ENCODE measurements at places on chromosomes 2 and 18.

- ATAC-seq: no peak
These were observed 3.2 kb upstream of the SERPINE2 start for GRCh38 chr2:224042191-224042696.

DNA sequence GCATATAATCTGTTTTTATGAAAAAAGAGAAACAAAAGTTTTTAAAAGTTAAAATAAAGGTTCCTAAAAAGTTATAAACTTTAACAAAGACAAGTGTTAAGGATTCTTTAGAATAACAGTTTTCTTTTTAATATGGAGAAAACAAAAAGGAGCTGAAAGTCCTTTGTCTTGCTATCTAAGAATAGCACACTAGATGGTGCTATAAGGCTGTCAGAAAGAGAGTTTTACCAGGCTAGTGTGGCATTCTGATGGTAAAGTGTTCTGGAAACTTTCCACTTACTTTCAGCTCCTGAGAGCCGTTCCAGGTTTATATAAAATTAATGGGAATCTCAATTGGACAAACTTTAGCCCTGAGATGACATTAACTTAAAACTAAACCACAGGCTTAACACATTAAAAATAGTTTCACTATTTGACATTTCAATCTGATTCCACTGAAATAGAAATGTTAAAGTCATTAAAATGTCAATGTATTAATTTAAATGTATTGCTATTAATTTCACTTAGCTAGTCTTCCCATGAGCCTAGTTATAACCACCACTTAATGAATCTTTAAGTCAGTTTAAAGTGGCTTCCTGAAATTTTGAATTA lies 3.7 kb downstream of the FBXO48 start:
- ATAC-seq: no peak

- no peak for ATAC-seq
These were observed 23.1 kb upstream of the ATP8B1 start for GRCh38 chr18:57826252-57826651.

GRCh38 chr2:106095478-106096298 lies 98.4 kb downstream of the UXS1 start:
- ATAC-seq: peak; percentile 79

DNA sequence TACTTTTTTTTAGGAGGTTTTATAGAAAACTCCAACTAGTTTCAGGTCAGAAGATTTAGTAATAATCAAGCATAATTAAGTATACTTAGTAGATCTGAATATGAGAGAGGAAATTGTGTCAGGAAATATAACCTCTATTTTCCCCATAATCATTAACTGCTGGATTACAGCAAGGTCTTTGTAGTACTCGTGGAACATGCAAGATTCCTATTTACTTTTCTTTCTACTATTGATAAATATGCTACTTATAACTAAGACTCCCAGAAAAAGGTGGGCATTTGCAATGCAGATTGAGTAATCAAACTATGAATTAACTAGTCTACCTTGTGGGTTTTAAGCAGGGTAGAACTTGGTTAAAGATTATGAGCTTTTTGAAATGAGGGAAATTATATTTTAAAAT lies 570.1 kb downstream of the LRP1B start:
- ATAC-seq: no peak

- ATAC-seq: no peak
These were observed 644.2 kb upstream of the SETBP1 start for GRCh38 chr18:44036501-44036900.

GRCh38 chr2:73641767-73642062 lies 507 bp downstream of the NAT8 start:
- ATAC-seq: no peak

DNA sequence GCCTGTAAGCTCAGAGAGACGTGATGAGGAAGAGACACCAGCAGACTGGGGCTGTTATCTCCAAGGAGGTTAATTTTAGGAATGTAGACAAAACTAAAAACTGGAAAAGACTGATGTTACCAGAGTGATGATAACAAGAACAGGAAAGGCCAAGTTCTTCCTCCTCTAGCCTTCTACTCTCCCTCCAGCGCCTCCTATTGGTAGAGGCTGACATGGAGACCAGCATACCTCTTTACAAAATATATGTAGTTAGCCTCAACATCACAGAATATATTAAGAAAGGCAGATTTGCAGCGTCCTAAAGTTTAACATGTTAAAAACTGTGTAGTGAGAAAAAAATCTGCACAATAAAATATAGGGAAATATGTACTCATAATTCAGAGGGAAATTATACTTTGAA lies 66.0 kb downstream of the TCF4 start:
- ATAC-seq: no peak

DNA sequence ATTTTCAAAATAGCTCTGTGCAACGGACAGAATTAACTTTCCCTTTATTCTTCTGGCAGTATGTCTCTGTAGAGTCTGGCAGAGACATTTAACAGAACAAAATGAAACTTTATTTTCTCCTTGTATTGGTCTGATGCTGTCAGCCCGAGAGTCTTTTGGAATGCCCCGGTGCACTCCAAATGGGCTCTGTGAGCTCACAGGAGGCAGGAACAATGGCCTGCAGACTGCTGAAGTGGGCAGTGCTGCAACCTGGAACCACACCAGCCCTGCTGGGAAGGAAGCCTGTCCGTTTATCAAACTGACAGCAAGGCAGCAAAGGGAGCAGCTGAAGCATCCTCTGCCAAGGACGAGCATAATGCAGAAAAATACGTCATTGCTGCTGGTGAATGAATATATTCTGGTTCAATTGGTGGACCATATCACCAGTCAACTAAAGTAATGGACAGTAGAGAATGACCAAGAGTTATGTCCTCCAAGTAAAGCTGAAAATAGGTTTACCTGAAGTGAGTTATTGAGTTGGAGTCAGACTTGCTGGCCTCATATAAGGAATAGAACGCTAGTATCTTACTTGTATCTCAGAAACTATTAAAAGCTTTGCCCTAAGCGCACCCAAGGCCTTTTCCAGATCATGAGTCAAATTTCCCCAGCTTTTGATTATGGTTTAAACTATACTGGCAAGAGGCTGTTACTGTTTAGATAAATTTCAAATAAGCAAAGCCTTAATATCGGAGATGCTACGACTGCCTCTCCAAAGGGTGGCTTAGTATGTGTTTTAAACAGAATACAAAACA lies 207.6 kb upstream of the TANK start:
- no peak for ATAC-seq

DNA sequence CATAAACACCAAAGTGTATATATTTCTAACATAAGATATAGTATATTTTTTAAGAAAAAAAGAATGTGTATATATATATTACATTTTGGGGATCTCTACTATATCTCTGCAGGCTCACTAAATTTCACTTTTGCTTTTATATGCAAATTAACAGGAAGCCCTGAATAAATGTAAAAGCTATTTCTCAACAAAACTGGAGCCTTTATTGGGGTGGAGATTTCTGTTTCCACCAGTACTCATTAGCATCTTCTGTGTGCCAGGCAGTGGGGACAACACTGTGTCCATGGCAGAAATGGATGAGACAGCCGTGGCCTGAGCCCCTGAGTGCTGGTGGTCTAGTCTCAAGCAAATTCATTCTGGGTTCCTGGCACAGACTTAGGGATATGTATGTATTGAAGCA lies 41.3 kb downstream of the C18orf63 start:
- peak; percentile 41 for ATAC-seq

- no peak for ATAC-seq
These were observed 373.1 kb upstream of the FANCL start for GRCh38 chr2:58614219-58614618.

Measured in activated CD4-positive, CD25-positive, alpha-beta regulatory T cell treated with anti-CD3 and anti-CD28 coated beads, Interleukin-2, amount 50 U/mL, for 24 hours (primary cell).